ENCODE measurements at places on chromosomes 2 and 18.

GRCh38 chr2:33441235-33441810, 35.1 kb upstream of the RASGRP3 start:
- peak; percentile 29 for DNase-seq

DNA sequence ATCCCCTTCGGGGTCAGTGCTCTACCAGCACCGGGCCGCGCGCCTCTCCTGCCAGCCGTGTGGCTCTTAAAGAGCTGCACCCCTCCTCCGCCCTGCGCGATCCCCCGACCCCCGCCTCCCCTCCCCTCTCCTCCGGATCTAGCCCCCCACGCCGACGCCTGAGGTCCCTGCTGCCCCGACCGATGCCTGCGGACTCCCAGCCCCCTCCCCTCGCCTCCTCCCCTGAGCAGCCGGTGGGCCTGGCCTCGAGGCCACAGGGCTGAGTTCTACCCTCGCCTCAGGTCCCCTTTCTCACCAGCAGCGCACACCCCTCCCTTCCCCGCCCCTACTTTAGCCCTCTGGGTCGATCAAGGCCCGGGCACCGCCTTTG, 5.8 kb upstream of the SIX3 start:
- no peak for DNase-seq

- no peak for DNase-seq
Measured at GRCh38 chr2:213285404-213285803, 1.1 kb downstream of the SPAG16 start.

- no peak for DNase-seq
Measured at GRCh38 chr2:36490749-36491148, 107.2 kb downstream of the FEZ2 start.

- DNase-seq: no peak
Measured at GRCh38 chr2:74957886-74958273, 563 bp upstream of the POLE4 start.

DNA sequence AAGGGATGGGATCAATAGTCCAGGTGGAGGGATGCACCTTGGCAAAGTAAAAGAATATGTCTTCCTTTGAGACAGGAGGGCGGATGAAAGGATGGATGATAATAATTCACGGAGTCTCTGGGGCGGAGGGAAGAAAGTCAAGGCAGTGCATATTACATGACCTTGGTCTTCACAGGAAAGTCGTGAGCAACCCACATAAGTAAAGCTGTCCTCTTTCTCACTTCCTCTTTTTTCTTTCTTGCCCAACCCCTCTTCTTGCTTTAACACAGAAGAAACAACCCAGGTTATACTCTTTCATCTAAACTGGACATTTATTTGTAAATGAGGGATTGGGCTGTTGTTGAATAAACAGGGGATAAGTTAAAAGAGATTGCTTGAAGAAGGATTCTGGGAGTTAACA, 168.7 kb upstream of the SKOR2 start:
- DNase-seq: no peak

- peak; percentile 24 for DNase-seq
Measured at GRCh38 chr2:71603311-71603811, 150.0 kb downstream of the DYSF start.

DNA sequence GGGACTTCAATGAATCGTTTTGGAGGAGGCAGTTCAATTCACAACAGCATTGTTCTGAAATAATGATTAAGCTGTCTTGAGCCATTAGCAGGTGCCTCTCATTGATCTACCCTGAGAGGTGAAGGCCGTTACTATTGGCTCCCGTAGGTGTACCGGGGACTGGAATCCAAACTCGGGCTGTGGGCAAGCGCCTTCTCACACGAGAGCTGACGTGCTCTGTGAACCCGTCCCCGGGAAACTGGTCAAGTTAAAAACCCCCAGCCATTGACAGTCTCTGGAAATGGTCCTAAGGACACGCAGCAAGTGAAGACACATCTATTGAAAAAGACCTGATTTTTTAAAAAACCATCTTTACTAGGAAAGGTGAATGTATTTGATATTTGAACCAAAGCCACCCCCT, 8.1 kb upstream of the NFATC1 start:
- no peak for DNase-seq

DNA sequence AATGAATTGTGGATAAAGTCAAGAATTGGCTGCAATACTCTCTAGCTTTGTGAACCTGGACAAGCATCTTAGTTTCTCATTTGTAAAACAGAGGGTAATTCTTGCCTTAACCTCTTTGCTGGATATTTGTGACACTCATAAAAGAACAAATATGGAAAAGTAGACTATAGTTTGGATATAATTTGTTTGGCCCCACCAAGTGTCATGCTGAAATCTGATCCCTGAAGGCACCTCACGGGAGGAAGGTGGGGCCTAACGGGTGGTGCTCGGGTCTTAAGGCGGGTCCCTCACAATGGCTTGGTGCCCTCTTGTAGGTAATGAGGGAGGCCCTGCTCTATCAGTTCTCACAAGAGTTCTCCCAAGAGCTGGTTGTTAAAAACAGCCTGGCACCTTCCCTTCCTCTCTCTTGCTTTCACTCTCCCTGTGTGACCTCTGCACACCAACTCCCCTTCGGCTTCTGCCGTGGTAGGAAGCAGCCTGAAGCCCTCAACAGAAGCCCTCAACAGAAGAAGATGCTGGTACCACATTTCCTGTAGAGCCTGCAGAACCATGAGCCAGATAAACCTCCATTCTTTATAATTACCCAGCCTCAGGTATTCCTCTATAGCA, 37.4 kb downstream of the ARL4C start:
- DNase-seq: peak; percentile 66

- no peak for DNase-seq
Measured at GRCh38 chr2:130795431-130795830, 40.1 kb downstream of the AMER3 start.

- no peak for DNase-seq
Measured at GRCh38 chr2:241088376-241088775, 13.7 kb downstream of the MTERF4 start.

- no peak for DNase-seq
Measured at GRCh38 chr18:27198036-27198435, 12.9 kb upstream of the CHST9 start.

DNA sequence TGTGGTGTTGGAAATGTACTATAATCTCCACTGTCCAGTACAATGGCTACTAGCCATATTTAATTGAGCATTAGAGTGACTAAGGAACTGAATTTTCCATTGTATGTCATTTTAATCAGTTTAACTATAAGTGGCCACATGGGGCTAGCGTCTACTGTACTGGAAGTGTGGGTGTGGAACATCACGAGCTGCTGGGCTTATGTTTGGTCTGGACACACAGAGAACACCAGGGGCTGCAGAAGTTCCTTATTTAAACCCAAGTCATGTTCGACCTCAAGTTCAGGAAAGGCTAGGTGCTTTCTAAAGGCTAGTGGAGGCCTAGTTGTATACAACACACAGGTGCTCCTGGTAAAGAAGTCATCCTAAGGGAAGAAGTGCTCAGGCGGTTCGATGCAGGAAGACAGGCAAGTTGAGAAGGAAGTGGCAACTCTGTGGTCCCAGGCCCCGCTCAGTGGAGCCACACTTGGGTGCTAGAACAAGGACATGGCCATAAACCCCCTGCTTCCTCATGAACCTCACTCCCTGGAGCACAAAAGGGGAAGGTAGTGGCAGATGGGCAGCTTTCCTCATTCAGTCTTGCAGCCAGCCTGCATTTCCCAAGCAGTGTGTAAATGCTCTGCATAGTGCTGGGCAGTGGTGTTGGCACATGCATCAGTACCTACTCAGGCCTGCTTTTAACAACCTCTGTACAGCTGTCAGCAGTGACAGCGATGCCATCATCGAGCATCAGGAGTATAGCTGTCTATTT, 13.3 kb downstream of the LGALSL start:
- DNase-seq: no peak

DNA sequence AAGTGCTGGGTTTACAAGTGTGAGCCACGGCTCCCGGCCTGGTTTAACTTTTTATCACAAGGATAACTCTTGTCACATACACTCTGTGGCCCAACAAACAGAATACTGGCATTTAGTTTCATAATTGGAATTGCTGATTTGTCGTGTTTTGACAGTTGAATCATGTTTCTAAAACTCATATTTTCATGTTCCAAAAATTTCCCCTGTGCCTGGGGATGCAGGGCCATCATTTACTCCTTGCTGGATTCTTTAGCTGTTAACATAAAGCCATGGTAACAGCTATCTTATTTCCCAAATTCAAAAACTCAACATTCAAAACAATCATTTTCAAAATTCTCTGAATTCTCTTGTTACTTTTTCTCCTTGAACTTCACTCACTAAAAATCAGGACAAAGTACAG, 16.5 kb upstream of the ATG16L1 start:
- no peak for DNase-seq

GRCh38 chr2:106547164-106547903, 60.2 kb downstream of the CD8B2 start:
- no peak for DNase-seq

- no peak for DNase-seq
Measured at GRCh38 chr2:196551014-196551413, 88.5 kb upstream of the CCDC150 start.

GRCh38 chr2:138823666-138824065, 43.5 kb upstream of the NXPH2 start:
- DNase-seq: no peak

DNA sequence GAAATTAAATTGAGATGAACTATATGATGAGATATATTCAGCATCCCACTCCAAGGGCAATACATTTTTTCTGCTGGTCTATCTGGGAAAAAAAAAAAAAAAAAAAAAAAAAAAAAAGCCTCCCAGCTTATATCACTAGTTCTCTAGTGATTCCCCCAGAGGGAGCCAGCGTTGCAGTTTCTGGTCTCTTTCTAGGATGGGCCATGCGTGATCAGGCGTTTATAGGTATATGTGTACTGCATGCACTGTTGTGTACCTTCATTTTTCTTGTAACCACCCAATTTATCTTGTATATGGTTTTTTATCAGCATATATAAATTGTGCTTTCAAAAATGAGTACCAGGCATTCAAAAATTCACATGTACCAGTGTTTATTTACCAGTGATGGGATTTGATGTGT, 35.1 kb downstream of the DCDC2C start:
- peak; percentile 33 for DNase-seq

- DNase-seq: peak; percentile 30
Measured at GRCh38 chr2:70553334-70553583, 367 bp downstream of the TGFA start.

DNA sequence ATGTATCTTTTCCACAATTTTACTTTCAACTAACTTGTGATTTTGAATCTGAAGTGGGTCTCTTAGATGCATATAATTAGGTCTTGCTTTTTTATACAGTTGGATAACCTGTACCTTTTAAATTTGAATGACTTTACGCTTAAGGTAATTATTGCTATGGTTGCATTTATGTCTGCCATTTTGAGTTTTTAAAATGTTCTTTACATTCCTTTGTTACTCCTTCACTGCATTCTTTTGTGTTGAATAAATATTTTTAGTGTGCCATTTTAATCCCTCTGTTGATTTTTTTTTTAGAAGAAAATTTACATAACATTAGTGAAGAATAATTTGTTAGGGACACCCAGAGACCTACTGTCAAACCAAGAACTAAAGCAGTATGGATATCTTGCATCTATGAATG, 65.3 kb downstream of the BIRC6 start:
- DNase-seq: no peak

GRCh38 chr2:132871831-132872230, 201.8 kb upstream of the LYPD1 start:
- no peak for DNase-seq

DNA sequence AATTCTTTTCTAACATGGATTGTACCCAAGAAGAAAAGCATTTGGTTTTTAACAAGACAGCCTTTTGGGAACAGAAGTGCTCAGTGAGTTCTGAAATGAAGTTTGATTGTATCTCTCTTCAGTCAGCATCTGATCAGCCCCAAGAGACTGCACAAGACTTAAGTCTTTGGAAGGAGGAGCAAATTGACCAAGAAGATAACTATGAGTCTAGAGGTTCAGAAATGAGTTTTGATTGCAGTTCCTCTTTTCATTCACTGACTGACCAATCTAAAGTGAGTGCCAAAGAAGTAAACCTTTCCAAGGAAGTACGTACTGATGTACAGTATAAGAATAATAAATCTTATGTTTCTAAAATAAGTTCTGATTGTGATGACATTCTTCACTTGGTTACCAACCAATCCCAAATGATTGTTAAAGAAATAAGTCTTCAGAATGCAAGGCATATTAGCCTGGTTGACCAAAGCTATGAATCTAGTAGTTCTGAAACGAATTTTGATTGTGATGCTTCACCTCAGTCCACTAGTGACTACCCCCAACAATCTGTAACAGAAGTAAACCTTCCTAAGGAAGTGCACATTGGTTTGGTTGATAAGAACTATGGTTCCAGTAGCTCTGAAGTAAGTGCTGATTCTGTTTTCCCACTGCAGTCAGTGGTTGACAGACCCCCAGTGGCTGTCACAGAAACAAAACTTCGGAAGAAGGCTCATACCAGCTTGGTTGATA, 31.2 kb downstream of the ZDBF2 start:
- DNase-seq: no peak

DNA sequence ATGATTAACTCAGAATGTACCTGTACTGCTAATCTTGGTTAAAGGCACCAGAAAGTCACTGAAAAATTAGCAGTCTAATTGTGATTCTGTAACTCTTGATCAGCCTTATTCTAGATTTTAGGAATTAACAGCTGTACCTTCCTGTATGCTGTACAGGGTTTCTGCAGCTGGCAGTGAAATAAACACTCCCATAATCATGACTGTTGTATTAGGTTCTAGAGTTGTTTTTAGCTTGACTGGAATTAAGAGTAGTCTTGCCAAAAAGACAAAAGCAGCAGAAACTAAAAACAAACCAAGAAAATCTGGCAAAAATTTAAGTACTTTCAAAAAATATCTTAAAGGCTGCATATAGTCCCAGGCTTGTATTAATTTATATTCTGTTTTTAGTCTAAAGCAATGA, 103.5 kb downstream of the SOS1 start:
- no peak for DNase-seq

DNA sequence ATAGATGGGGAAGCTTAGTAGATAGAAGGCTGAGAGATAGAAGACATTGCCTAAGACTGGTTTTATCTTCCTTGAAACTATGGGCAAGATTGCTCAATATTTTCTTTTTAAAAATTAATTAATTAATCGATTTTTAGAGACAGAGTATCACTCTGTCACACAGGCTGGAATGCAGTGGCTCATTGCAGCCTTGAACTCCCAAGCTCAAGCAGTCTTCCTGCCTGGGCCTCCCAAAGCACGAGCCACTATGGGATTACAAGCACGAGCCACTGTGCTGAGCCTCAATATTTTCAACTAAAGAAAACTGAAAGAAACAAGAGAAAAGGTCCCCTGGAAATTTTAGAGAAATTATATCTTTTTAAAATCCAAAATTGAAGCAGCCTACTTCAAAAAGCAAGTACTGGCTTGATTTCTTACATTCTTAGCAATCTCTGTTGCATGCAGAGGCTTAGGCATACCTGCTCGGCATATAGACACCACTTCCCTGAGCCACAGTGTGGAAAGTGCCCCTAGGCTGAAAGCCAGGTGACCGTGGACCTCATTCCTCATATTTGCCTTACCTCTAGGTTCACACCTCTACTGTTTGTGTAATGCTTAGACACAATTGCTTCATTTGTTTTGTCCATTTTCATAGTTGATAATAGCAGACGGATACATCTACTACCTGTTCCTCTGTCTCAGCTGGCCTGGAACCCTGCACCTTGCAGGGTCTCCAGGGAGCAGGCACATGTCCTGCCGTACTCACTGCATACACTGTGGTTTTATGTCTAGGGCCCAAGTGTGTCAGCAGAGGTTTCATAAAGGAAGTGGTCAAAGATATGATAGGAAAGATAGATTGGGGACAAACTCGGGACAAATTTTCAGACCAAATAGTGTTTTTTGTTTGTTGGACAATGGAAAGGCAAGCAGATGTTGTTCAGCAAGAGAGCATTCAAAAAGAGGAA, 166.5 kb upstream of the ALPP start:
- no peak for DNase-seq

GRCh38 chr2:53312721-53313120, 454.9 kb upstream of the CHAC2 start:
- no peak for DNase-seq

- DNase-seq: peak; percentile 96
Measured at GRCh38 chr2:74653985-74654882, at the start of gene SEMA4F. TSS of gene SEMA4F (plus strand) at chr2:74654247. CDS start at chr2:74654377, 130 bp downstream.

Data from activated CD8-positive, alpha-beta T cell treated with anti-CD3 and anti-CD28 coated beads, Interleukin-2, amount 10 ng/mL, durations not matched to agents 7 days and 5 days (primary cell).